ENCODE measurements at places on chromosomes 5 and 9.
A peak's percentile ranks its signal among the peaks of the same experiment; 100 is the strongest.

- DNase-seq, result no peak
These were observed 80.3 kb upstream of the ARAP3 start for GRCh38 chr5:141762316-141762715.

GRCh38 chr5:58266402-58266801, 193.5 kb downstream of the PLK2 start:
- no peak for DNase-seq

DNA sequence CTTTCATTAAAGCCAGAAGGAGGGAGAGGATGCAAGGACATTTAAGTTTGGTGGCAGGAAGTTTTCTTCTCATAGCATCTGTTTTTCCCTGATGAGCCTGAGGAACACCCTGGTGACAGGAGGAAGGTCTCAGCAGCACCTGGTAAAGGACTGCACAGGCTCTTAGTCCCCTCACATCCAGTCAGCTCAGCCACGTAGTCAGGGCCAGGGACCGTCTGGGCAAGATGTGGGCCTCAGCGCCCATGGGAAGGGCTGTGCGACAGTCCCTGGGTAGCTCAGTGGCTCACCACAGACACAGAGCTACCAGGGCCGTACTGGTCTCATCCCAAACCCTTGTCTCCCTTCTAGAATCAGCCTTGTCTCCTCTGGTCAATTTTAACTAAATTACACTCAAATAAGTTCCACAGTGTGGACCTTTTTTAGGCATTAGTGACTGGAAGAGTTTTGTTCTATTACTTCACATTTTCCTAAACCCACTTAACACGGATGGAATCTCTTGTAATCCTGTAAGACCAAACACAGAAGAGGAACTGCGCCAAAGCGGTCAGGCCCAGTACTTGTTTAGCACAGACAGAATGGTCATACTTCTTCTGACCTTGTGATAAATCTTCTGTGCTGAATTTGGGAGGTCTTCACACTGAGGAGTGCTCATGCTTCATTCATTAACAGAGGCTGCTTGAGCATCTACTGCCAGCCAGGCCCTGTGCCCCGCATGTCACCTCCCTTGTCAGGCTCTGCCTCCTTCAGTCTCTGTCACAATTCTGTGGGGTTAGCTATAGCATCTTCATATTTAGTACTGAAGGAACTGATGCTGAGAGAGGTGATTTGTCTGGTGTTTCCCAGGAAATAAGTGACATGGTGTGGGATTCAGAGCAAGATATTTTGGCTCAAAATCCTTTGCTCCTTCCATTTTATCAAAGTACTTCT, 91.4 kb downstream of the ANGPTL2 start:
- no peak for DNase-seq

- no peak for DNase-seq
These were observed 798 bp downstream of the MEGF9 start for GRCh38 chr9:120713257-120714087.

DNA sequence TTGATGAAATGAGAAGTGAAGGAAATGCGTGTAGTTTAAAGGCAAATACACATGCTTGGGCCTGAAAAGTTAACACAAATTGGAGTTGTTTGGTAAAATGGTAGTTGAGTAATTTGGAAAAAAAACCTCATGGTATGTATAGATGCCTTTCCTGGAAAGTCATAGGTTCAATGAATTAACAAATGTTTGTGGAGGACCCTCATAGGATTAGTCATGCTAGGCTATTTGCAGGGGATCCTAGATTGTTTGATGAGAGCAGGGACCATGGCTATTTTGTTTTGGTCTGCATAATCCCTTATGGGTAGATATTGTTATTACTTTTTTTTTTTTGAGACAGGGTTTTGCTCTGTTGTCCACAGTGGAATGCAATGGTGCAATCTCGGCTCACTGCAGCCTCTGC, 93.5 kb upstream of the NR3C1 start:
- DNase-seq, result no peak

DNA sequence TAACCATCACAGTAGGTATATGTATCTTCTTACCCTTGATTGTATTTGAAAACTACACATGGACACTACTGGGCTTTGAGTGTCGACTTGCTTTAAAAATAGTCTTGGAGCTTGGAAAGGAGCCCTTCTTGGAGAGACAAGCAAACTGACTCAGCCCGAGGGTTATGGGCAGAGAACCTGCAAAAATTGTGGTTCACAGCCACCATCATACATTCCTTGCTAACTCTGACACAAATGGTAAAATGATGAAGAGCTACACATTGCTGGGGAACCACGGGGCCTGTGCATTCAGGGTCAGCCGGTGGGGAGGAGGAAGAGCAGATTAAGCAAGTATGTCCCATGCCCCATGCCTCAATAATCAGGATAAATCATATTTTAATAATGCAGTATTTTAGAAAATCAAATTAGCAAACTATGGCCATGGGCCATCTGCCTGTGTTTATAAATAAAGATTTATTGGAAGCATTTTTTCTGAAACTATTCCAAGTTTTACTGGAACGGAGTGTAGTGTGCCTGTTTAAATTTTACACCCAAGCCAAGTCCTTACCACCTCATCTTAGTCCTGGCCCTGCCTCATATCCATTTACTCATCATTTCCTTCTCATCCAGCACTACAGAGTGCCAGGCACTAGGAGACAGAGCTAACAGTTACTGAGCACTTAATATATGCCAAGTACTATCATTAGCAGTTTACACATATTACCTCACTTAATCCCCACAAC, 195.7 kb downstream of the PALM2AKAP2 start:
- peak; percentile 87 for DNase-seq

DNA sequence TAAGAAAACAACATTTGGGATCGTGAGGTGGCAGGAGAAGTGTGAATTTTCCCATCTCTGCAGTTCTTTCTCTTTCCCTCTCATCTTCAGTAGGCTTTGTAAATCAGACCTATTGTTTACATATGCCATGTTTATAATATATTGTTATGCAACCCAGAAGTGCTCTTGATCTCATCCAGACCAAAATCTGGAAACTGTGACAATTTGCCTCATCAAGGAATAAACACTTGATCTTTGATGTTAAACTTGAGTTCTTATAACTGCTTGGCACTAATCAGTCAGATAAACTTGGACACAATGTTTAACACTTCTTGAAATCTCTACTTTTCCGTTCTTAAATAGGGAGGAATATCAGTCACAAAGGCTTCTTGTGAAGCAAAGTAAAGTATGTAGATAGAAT, 384.7 kb downstream of the DMRT2 start:
- DNase-seq, result no peak

- DNase-seq, result no peak
These were observed 15.3 kb downstream of the MYMK start for GRCh38 chr9:133509179-133510083.

- no peak for DNase-seq
These were observed 6.1 kb downstream of the PCYOX1L start for GRCh38 chr5:149363936-149364335.

DNA sequence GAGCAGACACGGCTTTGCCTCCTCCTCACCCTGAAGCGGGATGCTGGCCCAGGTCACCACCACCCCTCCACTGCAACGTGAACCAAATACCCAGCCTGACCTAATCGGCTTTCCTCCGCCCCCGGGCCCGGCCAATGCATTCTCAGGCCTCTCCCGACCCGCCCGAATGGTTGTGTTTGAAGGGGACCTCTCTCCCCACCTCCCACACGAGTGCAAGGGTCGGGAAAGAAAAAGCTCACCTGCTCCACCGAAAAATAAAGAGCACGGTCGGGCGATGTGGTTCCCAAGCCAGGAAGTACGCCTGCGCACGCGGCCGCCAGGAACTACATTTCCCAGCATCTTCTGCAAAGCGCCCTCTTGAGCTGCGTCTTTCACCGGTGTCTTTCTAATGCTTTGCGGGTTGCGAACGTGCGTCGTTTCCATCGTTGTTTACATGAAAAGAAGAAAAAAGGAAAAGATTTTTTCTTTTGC, at the start of gene ZNF883:
Gene ZNF883, minus strand, starts transcription at position 282 of the 471 bp plus-strand sequence.
- peak; percentile 72 for DNase-seq

Data from fibroblast of mammary gland (primary cell).